ENCODE measurements at places on chromosomes 3 and 15.
A peak's percentile ranks its signal among the peaks of the same experiment; 100 is the strongest.

DNA sequence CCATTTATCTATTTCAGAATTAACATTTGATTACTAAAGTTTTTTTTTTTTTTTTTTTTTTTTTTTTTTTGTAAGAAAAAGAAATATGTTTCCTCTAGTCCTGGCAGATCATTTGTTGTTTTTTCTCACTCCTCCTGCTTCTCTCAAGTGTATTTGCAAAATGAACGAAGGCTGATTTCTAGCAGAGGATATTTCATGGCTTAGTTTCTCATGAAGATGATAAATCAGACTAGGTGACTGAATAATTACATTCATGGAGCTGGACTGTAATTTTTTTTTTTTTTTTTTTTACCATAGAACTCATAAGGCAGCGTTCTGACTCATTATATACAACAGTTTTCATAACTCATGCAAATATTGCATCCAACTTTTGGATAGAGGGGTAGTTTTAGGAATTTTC, 332.5 kb upstream of the SEMA6D start:
- DNase-seq: no peak

DNA sequence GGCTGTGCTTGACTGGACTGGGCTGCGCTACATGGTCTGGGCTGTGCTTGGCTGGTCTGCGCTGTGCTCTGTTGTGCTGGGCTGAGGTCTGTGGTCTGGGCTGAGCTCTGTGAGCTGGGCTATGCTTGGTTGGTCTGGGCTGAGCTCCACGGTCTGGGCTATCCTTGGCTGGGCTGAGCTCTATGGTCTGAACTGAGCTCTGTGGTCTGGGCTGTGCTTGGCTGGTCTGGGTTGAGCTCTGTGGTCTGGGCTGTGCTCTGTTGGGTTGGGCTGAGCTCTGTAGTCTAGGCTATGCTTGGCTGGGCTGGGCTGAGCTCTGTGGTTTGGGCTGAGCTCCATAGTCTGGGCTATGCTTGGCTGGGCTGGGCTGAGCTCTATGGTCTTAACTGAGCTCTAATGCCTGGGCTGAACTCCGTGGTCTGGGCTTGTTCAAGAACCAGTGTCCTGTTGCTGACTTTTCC, 92.0 kb downstream of the PLXNA1 start:
- peak; percentile 6 for DNase-seq

- no peak for DNase-seq
Observed at GRCh38 chr3:47102081-47102600, 61.8 kb downstream of the SETD2 start.

- DNase-seq: no peak
Observed at GRCh38 chr3:46245146-46245545, 2.9 kb downstream of the CCR3 start.

GRCh38 chr3:163327086-163327485, 1751.2 kb downstream of the SI start:
- DNase-seq: no peak

All from OCI-M1 (cell line).